ENCODE measurements at places on chromosomes 1 and 21.

GRCh38 chr1:30172299-30172694 is 551.1 kb downstream of the MATN1 start:
- no peak for DNase-seq

DNA sequence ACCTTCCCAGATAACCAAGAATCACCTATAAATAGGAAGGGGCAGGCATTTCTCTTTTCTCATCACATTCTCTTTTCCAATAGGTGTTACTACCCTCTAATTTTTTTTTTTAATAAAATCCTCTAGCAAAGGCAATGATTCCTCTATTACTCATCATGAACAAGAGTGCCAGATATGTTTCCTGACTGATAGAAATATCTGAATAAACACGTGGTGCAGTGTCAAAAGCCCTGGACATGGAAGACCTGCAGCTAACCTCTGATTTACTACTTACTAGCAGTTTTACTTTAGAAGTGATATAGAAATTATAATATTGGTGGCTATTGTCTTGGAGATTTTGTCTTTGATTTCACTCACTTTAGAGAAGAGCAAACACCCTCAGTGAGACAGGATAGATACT is 194.6 kb upstream of the SAMSN1 start:
- DNase-seq: no peak

GRCh38 chr1:153538315-153538821 is 2.4 kb downstream of the S100A5 start:
- no peak for DNase-seq

- no peak for DNase-seq
These were observed 29.1 kb downstream of the ARID1A start for GRCh38 chr1:26724926-26725325.

DNA sequence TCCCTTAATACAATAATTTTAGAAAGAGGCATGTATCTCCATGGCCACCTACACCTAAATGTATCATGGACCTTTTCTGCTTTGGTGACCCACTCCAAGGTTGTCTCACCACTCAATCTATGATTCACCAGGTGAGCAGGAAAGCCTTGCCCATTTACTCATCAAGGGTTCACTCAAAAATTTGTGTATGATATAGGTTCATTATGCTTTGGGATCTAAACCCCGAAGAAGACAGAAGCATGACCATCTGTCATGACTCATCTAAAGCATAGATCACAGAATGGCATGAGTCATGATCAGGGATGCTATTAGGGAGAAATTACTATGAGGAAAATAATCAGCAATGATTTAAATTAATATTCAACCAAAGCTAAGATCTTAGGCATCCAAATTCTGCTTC is 38.5 kb downstream of the PYHIN1 start:
- no peak for DNase-seq

- no peak for DNase-seq
These were observed 181.6 kb upstream of the CACYBP start for GRCh38 chr1:174818014-174818616.

- no peak for DNase-seq
These were observed 14.3 kb upstream of the MED18 start for GRCh38 chr1:28314547-28314941.

DNA sequence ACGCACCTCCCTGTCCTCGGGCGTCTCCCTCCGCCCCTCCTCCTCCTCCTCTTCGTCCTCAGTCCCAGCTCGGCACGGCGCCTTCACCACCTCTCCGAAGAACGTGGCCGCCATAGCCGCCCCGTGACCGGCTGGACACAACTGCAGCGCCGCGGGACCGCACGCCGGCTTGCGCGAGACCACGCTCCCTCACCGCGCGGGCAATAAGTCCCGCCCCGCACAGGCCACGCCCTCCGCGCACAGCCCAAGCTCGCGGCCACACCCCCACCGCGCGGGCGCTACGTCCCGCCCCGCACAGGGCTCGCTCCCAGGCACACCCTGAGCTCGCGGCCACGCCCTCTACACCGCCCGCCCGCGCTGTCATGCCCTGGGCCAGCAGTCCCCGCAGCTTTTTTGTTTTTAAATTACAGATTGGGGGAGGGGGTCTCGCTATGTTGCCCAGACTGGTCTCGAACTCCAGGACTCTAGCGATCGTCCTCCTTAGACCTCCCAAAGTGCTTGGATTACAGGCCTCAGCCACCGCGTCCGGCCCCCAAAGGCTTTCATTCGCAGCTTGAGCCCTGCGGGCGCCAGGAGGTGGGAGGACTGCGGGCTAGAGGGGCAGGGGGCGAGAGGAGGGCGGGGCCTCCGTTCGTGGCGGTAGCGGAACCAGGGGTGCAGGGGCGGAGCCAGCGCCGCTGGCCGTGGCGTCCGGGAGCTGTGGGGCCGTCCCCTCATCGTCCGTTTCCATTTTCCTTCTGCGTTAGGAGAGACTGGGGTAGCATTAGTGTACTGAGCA is at the start of gene PSMG1:
Gene PSMG1 (minus strand): TSS at position 180 of the 778 bp plus-strand sequence. CDS start 66 bp downstream, at position 114.
- peak; percentile 92 for DNase-seq

GRCh38 chr1:78619032-78619431 is 1.2 kb upstream of the IFI44L start:
- no peak for DNase-seq

DNA sequence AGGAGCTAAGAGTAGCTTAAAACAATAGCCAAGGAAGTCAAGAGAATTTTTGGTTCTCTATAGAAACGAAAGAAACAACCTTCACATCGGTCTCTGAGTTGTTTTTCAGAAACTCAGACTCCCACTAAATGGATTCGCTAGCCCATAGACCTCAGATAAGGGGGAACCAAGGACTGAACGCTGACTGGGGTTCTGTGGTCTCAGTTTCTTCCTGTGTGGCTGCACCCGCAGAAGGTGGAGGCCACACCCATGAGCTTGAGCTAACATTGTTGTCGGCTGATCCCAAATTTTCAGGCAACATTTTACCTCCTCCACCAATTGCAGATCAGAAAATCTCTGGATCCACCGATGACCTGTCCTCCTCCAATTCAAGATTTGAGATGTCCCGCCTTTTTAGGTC is 456.1 kb downstream of the AJAP1 start:
- DNase-seq: no peak

DNA sequence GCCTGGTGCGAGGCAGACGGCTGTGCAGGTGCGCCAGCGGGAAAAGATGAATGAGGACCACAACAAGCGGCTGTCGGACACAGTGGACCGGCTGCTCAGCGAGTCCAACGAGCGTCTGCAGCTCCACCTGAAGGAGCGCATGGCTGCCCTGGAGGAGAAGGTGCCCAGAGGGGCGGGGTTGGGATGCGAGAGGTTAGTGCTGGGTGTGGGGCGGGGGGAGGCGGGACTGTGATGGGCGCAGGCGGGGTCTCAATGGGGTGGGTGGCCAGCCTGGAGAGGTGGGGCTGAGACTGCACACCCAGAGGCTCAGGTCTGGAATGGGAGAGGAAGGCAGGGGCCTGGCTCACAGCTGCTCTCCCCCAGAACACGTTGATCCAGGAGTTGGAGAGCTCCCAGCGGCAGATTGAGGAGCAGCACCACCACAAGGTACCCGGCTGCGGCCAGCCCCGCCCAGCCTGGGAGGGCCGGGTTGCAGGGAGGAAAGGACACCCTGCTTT is 22.3 kb downstream of the PPFIA4 start:
- no peak for DNase-seq

DNA sequence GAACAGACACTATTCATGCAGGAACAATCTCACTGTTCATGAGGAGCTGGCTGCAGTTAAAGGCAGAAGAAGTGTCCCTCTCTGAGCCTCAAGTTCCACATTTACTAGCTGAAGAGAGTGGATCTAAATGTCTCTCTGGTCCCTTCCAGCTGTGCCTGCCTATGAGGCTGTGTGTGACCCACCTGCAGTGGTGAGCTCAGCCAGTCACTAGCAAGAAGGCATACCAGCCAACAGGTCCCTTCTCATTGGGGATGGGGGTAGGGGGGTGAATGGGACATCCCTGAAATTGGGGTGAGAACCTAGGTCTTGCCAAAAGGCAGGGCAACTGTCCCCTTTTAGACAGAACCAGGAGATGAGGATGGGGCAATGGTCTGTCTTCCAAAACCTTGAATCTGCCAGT is 13.6 kb downstream of the RD3 start:
- no peak for DNase-seq

DNA sequence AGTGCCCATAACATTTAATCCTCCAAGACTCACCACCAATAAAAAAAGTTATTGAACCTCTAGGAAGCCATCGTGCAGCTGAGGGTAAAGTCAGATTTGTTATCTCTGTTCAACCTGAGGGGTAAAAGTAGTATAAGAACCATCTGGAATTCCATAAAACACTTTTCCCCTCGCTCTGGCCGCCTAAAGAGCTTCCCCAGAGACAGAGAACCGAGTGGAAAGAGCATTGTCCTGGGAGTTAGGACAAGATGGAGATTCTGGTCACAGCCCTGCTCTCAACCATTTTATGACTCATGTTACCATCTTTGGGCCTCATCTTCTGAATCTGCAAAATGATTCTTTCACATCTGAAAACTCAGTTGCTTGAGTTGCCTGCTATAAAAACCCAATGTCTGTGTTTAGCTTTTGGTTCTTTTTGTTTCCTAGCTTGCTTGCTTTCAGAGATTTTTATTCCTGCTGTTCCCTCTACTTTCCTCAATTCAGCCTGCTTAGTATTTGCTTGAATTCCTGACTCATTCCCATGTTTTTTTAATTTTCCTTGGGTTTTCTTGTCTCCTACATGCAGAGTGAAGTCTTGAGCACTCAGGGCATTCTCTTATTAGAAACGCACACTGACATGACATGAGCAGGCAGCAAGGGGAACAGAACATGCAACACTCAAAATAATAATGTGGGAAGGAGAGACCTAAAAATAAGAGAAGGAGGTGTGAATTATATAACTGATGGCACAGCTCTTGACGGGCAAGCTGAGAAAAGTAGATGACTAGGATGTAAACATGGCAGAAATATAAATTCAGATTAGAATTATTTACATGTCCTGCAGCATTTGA is 1.7 kb downstream of the EPHX4 start:
- DNase-seq: no peak

- no peak for DNase-seq
These were observed 215.1 kb downstream of the BRINP3 start for GRCh38 chr1:190262538-190262937.

- no peak for DNase-seq
These were observed 120.6 kb downstream of the PTBP2 start for GRCh38 chr1:96842215-96842614.

- no peak for DNase-seq
These were observed 2.3 kb upstream of the CHI3L1 start for GRCh38 chr1:203188686-203189232.

GRCh38 chr1:226644541-226645176 is 94.4 kb downstream of the ITPKB start:
- no peak for DNase-seq

- no peak for DNase-seq
These were observed 47.5 kb downstream of the MRPL39 start for GRCh38 chr21:25559746-25560145.

DNA sequence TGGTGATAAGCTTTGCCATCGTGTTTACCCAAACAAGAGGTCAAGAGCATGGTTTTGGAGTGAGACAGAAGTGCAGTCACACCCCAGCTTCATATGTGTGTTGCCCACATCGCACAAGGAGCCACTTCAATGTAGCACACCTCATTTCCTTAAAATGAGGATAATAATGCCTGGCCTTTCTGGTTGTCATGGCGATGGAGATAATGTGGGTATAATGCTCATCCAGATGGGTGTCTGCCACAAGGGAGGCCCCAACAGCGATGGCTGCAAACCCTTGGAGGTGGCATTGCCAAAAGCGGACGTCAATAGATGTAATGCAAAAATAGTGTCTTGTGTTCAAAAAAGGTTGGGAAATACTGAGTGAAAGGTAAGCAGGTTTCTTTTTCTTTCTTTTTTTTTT is 83.1 kb upstream of the AJAP1 start:
- DNase-seq: no peak

DNA sequence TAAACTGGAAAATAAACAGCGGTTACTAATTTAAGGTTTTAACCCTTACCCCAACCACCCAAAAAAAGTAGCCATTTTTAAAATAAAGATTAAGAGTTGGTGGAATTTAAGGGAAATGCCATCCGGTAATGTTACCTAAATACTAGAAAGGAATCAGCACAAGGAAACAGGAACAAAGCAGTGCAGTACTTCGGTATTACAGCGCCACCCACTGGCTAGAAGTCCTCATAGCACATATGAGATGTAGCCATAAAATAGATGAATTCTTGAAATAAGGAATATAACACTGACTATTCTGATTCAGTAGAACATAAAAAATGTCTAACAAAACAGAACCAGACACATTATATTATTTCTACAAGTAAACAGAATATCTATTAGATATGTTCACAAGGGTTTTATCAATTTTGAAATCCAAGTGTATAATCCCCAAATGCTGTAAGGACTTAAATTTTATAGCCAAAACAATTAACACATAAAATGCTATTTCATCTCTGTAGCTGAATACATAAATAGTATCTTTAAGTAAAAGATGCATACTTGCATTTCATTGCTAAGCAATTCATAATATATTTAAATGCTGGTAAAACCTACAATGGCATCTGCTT is 58.8 kb downstream of the FRRS1 start:
- peak; percentile 45 for DNase-seq

GRCh38 chr1:86699186-86699585 is 5.2 kb upstream of the SH3GLB1 start:
- no peak for DNase-seq

DNA sequence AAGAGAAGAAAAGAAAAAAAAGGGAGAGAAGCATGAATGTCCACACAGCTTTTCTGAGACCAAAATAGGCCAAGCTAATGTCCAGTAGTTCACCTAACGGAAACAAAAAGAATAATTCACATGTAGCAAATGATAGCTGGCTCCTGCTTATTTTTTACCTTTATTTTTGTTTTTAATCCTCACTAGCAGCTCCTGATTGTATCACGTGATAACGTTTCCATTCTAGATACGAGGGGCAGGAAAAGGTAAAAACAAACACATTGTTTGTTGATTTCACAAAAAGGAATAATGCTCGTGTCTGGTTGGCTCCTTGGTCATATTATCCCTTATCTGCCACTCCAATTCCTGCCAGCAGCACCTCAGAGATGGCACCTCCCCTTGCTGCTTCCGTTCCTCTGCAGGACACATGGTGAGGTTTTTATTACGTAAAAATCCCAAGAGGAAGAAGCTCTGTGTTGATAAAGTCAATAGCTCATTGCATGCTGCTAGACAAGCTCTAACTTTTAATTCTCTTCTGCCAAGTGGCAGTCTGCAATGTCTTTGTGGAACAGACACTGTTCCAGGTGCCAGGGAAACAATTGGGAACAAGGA is 201.7 kb downstream of the CRB1 start:
- no peak for DNase-seq

- DNase-seq: no peak
These were observed 5.4 kb downstream of the FAM3B start for GRCh38 chr21:41321908-41322495.

- DNase-seq: no peak
These were observed 580 bp downstream of the DVL1 start for GRCh38 chr1:1348420-1349255.

GRCh38 chr1:161481624-161482392 is 23.4 kb upstream of the FCGR2A start:
- no peak for DNase-seq

DNA sequence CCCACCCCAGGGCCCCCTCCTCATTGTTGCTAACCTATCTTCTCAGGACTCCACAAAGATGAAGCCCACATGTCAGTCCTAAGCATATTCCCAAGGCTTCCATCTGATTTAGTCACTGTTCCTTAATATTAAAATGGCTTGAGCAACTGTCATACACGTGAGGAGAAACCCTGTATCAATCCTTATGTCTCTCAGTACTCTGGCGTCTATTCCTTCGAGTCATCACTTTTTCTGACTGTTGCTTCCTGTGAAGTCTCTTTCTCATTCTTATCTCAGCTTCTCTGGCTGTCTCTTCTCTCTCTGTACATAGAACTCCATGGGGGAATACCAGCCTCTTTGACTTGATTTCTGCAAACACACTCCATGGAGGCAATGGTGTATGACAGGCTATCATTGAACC is 98.4 kb downstream of the C4BPA start:
- no peak for DNase-seq

GRCh38 chr1:79460773-79461436 is 454.4 kb upstream of the ADGRL4 start:
- no peak for DNase-seq
